ENCODE measurements at places on chromosomes 3 and 15. TPM values are rescaled to one million over a fixed set of nuclear protein-coding genes. Genes with fewer than 3 reads are reported as not detected.

The PRR20G gene
- total RNA-seq, result not detected

The THAP10 gene
- total RNA-seq, result 3.5 TPM

The ADPRH gene
- total RNA-seq, result 10.9 TPM

The CLDN16 gene
- total RNA-seq, result not detected

The SYNPR gene
- total RNA-seq, result 0.46 TPM

The CPB1 gene
- total RNA-seq, result not detected

The C3orf52 gene
- total RNA-seq, result 5.1 TPM

All from cardiac septum (tissue), 1 donor.